ENCODE measurements at places on chromosomes 16 and 17.

DNA sequence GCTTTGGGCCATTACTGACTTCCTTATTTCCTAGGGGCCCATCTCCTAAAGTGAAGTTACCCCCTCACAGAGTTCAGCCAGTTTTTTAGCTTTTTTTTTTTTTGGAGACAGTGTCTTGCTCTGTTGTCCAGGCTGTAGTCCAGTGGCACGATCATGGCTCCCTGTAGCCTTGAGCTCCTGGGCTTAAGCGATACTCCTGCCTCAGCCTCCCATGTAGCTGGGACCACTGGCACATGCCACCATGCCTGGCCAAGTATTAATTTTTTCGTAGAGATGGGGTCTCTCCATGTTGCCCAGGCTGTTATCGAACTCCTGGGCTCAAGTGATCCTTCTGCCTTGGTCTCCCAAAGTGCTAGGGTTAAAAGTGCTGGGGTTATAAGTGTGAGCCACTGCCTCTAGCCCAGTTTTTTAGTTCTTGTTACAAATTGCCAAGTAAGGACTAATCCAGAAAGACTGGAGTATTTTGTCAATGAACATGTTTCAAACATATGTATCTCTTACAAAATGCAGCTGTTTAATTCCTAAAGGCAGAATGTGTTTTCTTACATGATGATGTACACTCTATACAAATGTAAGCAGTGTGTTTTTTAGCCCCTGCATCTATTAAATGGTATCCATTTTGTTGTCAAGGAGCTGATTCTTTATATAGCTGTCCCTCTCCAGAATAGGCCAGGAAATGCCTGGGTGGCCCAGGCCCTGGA is 49.1 kb upstream of the IL34 start:
- no peak for DNase-seq

DNA sequence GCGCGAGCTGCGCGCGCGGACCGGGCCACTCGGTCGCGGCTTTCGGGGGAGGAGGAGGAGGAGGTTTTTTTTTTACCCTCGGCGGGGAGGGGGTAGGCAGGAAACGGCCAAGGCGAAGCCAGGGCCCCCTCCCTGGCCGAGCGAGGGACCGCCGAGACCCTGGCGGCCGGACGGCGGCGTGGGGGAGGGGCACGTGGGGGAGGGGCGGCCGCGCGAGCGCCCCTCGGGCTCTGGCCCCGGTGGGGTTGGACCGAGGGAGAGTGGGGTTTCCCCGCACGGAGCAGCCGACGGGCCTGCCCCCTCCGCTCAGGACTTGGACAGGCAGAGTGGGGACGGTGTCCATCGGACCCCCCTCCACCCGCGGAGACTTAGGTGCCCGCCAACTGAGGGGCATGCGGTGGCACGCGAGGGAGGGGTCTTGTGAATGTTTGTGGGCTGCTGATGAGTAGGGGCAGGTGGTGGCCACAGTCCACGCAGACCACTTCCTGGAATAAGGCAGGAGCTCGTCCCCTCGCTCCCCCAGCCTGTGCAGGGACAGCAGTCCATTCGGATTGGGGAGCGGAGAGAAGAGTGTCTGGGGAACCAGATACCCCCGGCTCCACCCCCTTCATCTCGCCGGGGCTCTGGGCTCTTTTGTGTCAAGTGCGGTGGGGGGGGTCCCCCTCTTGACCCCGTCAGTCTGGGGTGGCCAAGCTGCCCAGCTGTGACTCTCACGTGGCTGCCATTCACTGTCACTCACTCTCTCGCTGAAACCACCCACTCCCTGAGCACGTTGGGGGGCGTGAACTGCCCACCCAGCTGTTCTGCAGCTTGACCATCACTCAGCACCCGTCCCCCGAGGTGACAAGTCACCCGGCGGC is 3.0 kb upstream of the CHD3 start:
- no peak for DNase-seq

GRCh38 chr17:9291912-9292560 is 270.7 kb downstream of the NTN1 start:
- no peak for DNase-seq

DNA sequence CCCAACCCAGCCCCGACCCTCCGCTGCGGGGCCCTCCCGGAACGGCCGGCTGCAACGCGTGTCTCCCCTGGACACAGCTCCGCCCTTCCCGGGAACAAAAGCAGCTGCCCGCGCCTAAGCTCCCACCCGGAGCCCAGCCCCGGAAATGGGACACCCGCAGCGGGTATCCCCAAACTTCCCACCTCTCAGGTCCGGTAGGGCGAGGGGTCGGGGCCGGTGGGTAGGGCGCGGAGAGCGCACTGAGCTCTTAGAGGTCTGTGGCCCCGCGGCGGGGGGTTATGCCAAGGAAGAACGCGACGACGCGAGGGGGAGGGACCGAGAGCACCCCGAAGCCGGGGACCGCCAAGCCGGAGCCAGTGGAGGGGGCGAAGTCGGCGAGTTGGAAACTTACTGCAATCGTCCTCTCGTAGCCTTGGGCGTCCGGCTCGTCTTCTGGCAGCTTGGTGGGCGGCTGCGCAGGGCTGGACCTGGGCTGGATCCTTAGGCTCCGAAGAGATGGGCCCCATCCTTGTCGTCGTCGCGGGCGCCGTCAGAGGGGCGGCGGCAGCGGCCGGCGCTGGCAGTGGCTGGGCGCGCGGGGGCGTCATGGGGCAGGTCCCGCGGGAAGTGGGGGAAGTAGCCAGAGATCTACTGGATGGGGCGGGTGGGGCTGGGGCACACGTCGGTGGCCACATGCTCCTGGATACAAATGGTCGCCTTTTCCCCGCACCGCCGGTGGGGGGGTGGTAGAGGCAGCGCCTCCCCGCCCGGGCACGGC is 6.9 kb downstream of the USP6 start:
- peak; percentile 87 for DNase-seq

- DNase-seq = no peak
Observed at GRCh38 chr17:57110579-57111325, 25.7 kb downstream of the AKAP1 start.

DNA sequence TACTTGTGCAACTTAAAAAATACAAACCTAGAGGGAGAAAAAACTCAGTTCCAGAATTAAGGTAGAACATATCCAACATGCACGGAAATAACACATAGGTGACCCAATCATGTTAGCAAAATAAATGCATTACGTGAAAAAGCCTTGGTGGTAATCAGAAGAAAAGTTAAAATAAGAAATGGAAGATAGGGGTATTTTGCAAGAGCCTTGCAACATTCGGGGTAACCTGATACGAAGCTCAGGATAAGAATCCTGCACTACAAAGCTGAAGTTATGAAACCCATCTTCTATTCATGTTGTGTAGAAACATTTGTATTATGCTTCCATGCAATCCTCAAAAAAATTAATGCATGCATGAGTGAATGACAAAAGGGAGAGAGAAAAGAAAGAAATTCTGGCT is 33.1 kb downstream of the CHCT1 start:
- DNase-seq = no peak

DNA sequence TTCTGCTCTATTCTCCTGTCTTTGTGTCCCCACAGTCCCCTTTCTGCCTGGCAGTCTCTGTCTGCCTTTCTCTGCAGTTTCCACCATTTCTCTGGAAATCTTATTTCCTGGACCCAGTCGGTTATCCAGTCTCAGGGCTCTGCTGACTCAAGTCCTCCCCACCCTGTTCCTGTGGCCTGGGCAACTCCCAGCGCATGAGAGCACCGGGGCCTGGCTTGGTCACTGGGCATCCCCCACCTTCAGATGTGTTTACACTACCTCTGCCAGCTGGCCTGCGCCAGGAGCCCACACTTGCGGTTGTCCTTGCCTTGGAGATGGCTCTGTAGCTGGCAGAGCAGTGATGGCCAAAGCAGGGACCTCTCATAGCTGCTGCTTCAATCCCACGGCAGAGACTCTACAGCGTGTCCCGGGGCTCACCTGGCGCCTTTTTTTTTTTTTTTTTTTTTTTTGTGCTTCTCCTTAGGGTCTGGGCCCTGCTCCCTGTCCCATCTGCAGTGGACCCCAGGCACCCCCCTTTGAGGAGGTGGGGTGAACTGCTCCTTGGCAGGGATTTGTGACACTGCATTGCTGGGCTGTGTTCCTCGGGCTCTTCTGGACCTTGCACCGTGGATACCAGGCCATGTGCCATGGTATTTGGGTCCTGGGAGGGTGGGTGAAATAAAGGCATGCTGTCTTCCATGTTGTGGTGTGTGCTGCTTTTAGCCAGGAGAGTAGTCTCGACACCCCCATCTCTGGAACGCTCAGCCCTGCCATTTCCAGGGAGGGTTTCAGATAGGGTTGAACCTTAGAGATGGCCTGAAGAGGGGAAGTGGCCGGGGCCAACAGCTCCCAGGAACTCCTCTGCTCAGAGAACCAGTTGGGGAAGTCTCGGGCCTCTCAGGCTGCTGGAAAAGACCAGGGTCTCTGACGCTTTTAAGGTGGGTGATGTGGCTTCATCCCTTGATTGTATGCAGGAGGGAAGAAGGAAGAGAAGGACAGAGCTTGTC is 17.5 kb downstream of the GUCY2D start:
- DNase-seq = peak; percentile 87

GRCh38 chr17:30558686-30559545 is 81.7 kb downstream of the GOSR1 start:
- peak; percentile 84 for DNase-seq

DNA sequence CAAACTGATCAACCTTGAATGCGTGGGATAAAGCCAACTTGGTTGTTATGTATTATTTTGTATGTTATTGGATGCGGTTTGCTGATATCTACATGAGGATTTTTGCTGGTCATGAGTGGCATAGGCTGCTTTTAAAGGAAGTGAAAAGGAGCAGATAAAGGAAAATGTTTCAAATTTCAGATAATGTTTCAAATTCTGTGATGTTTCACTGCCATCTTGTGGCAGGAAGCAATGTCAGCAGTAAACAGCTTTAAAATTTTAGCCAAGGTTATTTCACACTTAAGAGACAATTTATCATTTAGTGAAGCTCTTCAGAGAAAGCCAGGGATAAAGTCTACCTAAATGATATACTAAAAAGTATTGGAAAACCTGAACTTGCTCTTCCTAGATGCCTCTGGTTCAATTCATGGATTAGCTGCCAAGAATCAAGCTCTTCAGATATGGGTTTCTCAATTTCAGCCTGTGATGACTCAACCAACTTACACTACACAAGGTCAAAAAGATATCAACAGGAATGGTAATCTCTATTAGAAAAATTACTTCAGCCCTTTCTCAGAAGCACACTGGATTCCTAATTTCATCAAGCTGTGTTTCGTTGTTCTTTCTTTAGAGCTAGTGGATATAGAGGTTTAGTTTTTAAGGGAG is 136.0 kb upstream of the C17orf78 start:
- DNase-seq = no peak

GRCh38 chr16:88740727-88741055 is 34.4 kb downstream of the CTU2 start:
- DNase-seq = no peak

DNA sequence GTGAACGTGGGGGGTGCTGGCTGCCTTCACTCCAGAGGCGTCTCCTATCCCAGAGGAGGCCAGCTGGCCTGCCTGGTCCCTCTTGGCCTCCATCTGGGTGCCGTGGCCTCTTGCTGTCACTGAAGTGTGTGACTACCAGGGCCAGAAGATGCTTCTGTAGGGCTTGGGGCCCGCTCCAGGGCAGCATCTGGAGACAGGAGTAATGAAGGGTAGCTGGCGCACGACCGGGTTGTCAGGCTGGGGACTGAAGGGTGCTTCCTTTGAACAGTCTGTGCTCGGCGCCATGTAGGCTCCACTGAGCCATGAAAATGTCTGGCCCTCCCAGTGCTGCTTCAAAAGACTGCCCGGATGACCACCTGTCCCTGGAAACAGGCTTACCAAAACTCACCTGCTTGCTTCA is 31.3 kb downstream of the ASIC2 start:
- no peak for DNase-seq

- no peak for DNase-seq
Observed at GRCh38 chr16:66662445-66663194, 33.9 kb downstream of the CMTM4 start.

- DNase-seq = no peak
Observed at GRCh38 chr17:63647065-63647725, 25.0 kb downstream of the MAP3K3 start.

GRCh38 chr17:27547301-27547683 is 83.7 kb upstream of the LGALS9 start:
- no peak for DNase-seq

GRCh38 chr16:54654429-54654828 is 276.2 kb upstream of the IRX5 start:
- no peak for DNase-seq

- no peak for DNase-seq
Observed at GRCh38 chr17:15157051-15157450, 108.1 kb downstream of the PMP22 start.

DNA sequence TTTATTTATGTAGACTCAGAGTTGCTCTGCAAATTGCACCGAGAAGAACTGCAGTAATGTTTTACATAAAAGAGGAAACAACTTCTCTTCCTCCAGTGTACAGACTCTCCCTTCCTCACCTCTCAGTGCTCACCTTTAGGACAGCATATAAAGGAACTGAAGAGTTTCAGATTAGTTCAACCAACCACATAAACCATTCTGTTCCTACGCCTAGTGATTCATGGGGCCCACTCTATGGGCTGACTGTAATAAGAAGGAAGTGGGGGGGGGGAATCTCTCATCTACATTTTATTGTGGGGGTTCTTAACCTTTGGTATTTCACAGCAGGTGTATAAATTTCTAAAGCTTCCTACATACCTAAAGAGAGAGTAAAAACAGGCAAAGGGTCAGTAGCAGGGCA is 18.3 kb downstream of the ZSWIM7 start:
- DNase-seq = no peak

GRCh38 chr17:69711541-69711940 is 297.0 kb downstream of the MAP2K6 start:
- no peak for DNase-seq

DNA sequence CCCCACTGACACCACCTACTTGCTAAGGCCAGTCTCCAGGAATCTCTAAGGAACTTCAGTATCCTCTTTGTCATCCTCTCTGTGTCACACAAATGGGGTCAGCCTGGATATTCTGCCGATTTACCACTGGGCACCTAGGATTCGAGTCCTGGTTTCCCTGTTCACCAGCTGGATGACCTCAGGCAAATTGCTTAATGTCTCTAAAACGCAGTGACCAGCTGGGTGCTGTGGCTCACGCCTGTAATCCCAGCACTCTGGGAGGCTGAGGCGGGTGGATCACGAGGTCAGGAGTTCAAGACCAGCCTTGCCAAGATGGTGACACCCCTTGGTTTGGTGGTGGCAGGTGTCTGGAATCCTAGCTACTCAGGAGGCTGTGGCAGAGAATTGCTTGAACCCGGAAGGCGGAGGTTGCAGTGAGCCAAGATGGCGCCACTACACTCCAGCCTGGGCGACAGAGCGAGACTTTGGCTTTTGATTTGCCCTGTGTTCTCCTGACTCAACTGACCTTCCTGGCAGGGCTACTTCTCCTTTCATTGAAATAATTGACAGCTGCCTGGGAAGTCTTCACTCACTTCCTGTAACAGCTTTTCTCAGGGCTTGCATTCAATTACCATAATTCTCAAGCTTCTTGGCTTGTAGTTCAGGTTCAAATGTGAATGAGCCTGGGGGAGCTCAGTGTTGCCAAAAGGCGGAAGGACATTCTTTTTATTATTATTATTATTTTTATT is 15.4 kb downstream of the SYCE1L start:
- no peak for DNase-seq

- DNase-seq = no peak
Observed at GRCh38 chr16:66677179-66677578, 19.4 kb downstream of the CMTM4 start.

GRCh38 chr17:22221344-22221743 is 529.0 kb downstream of the KCNJ18 start:
- DNase-seq = peak; percentile 68

- no peak for DNase-seq
Observed at GRCh38 chr17:34721326-34721725, 141.9 kb downstream of the TMEM132E start.

Measured in mesenteric fat pad (tissue), 1 donor.